Pancreas (tissue), 10 donors: ENCODE measurements at places on chromosomes 3 and 15. TPM values are rescaled to one million over a fixed set of nuclear protein-coding genes. Genes with fewer than 3 reads are reported as not detected.

GRCh38 chr3:29639578-29640290, 358.9 kb downstream of the RBMS3 start:
- H3K4me1 ChIP-seq = no peaks in the 10 kb centered on the region
- DNase-seq = no peak
- no peaks in the 10 kb centered on the region for H3K36me3 ChIP-seq

- no peak for DNase-seq
- no peaks in the 10 kb centered on the region for H3K36me3 ChIP-seq
- H3K27ac ChIP-seq = no peak overlapping the region
These were observed 7.5 kb upstream of the FAM107A start for GRCh38 chr3:58584690-58585004.

DNA sequence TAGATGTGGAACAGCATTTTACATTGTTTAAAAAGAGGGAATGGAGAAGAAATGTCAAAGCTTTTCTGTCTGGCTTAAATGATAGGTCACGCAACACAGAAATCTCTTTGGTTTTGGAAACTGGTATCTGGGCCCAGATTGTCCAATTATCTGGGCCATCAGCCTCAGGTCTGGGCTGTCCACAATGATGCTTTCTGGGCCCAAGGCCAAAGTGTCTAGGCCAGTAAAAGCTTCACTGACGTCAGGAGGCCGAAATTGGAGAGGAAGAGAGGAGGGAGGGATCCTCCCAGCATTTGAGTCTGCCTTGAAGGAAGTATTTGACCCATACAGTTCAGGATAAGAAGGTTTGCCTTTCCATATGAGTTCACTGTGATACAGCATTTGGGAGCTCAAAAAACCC, 60.7 kb upstream of the ALDH1A3 start:
- H3K27ac ChIP-seq = no peak overlapping the region
- H3K4me3 ChIP-seq = no peak overlapping the region
- H3K4me1 ChIP-seq = no peaks in the 10 kb centered on the region
- no peaks in the 10 kb centered on the region for H3K27me3 ChIP-seq

- no peaks in the 10 kb centered on the region for H3K27me3 ChIP-seq
- no peak overlapping the region for H3K27ac ChIP-seq
- no peak for DNase-seq
- no peaks in the 10 kb centered on the region for H3K4me1 ChIP-seq
- H3K36me3 ChIP-seq = no peaks in the 10 kb centered on the region
These were observed 28.0 kb upstream of the MAGEF1 start for GRCh38 chr3:184739594-184740505.

DNA sequence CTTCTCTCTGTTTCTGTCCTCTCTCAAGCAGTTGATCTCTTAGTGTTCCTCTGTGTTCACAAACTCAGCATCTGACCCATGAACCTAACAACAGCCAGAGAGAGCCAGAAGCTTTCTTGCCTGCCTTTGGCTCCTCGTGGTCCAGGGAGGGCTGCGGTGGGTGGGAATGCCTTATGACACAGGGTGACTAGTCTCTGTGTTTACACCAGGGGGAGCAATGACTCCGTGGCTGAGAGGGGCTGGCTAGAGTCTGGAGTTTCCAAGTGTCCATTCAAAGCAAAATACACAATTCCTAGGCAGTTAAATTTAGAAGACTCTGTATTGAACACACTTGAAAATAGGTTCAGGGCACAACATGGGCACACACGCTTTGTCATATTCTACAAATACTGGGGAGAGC, 370.0 kb upstream of the FRG2C start:
- no peaks in the 10 kb centered on the region for H3K27me3 ChIP-seq
- peak; percentile 54 for DNase-seq
- H3K27ac ChIP-seq = no peak overlapping the region
- H3K4me1 ChIP-seq = no peaks in the 10 kb centered on the region
- H3K4me3 ChIP-seq = no peak overlapping the region
- H3K36me3 ChIP-seq = no peaks in the 10 kb centered on the region

- H3K27me3 ChIP-seq = no peaks in the 10 kb centered on the region
- no peaks in the 10 kb centered on the region for H3K4me1 ChIP-seq
- no peak overlapping the region for H3K4me3 ChIP-seq
- no peak overlapping the region for H3K27ac ChIP-seq
- no peak for DNase-seq
These were observed 13.4 kb downstream of the SCAMP5 start for GRCh38 chr15:75008629-75009326.

GRCh38 chr3:37770938-37771918, 90.5 kb upstream of the CTDSPL start:
- H3K36me3 ChIP-seq = no peaks in the 10 kb centered on the region
- H3K4me1 ChIP-seq = peaks cover 17% of the 10 kb centered on the region
- peak overlapping the region; percentile 44 for H3K27ac ChIP-seq
- DNase-seq = no peak

- no peaks in the 10 kb centered on the region for H3K4me1 ChIP-seq
- no peaks in the 10 kb centered on the region for H3K36me3 ChIP-seq
- DNase-seq = no peak
These were observed 137.5 kb upstream of the SLC2A2 start for GRCh38 chr3:171164067-171164465.

GRCh38 chr3:170914690-170915089, 6.3 kb upstream of the EIF5A2 start:
- DNase-seq = no peak
- no peaks in the 10 kb centered on the region for H3K36me3 ChIP-seq
- H3K27ac ChIP-seq = no peak overlapping the region
- H3K27me3 ChIP-seq = no peaks in the 10 kb centered on the region
- no peaks in the 10 kb centered on the region for H3K4me1 ChIP-seq

DNA sequence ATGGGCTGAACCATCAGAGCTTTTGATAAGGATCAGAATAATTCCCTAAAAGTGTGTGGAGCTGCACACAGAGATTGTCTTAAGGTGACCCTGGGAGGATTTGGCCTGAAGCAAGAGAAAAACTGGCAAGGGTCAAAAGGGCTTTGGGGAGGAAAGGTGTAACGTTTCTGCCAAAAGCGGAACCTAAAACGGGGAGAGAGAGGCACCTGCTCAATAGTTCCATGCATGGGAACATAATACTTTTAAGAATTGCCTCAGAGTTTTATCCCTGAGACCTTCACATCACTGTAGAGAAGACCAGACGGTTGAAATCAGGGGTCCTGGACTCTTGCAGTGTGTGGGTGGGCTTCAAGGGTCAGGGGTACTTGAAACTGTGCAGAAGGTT, 5.9 kb downstream of the ZNF710 start:
- no peak for DNase-seq
- H3K4me1 ChIP-seq = peaks cover 22% of the 10 kb centered on the region
- H3K4me3 ChIP-seq = no peak overlapping the region
- H3K27ac ChIP-seq = no peak overlapping the region

GRCh38 chr3:127831723-127832172, 9.4 kb upstream of the MGLL start:
- no peaks in the 10 kb centered on the region for H3K4me1 ChIP-seq
- no peak overlapping the region for H3K27ac ChIP-seq
- no peak overlapping the region for H3K4me3 ChIP-seq

Gene PIF1
- not detected for total RNA-seq

Gene SLCO2A1
- total RNA-seq = 10.7 TPM

Gene POC1A
- 0.39 TPM for total RNA-seq

Gene SERPINI2
- 376 TPM for total RNA-seq

Gene FEZF2
- total RNA-seq = not detected

Gene GP5
- not detected for total RNA-seq
